ENCODE measurements at places on chromosomes 5 and 9. TPM values are rescaled to one million over a fixed set of nuclear protein-coding genes. Genes with fewer than 3 reads are reported as not detected.

DNA sequence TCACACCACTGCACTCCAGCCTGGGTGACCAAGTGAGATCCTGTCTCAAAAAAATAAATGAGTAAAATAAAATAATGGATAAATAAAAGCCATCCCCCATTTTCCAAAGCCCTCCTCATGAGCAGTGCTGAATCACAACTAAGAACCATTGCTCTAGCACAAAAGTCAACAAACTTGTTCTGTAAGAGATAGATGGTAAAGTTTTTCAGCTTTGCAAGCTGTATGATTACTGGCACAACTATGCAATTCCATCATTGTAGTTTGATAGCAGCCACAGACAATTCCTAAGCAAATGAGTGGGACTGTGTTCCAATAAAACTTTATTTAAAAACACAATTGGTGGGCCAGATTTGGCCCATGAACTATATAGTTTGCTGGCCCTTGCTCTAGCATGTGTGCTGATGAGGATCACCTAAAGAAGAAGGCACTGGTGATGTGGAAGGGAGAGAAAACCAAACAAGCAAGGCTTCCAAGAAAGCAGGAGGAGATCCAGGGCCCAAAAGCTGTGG, 64.6 kb downstream of the NEURL1B start:
- no peaks in the 10 kb centered on the region for H3K36me3 ChIP-seq
- H3K4me1 ChIP-seq, result peaks cover 5% of the 10 kb centered on the region
- peaks cover 41% of the 10 kb centered on the region for H3K27me3 ChIP-seq

DNA sequence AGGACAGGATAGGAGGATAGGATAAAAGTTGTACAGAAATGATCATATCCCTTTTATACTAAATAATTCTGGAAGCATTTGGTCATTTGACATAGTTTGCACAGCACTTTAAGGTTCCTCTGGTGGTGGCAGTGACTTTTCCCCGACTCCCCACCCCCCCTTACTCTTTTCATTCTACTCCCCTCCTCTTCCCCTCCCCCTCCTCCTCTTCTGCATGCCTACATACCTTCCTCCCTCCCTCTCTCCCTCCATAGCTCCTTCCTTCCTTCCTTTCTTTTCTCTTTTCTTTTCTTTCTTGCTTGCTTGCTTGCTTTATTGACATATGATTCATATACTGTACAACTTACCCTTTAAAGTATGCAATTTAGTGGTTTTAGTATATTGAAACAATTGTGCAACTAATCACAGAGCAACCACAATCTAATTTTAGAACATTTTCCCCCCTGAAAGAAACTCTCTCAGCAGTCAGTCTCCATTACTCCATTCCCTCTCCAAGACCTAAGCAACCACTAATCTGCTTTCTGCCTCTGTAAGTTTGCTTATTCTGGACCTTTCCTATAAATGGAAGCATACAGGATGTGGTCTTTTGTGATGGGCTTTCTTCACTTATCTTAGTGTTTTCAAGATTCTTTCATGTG, 159.0 kb downstream of the HACD4 start:
- H3K27ac ChIP-seq, result no peak overlapping the region
- H3K27me3 ChIP-seq, result no peaks in the 10 kb centered on the region
- DNase-seq, result no peak
- peaks cover 4% of the 10 kb centered on the region for H3K4me1 ChIP-seq

The KCNIP1 gene
- total RNA-seq, result not detected

- no peaks in the 10 kb centered on the region for H3K27me3 ChIP-seq
- H3K36me3 ChIP-seq, result peaks cover 11% of the 10 kb centered on the region
- no peak overlapping the region for H3K4me3 ChIP-seq
- H3K27ac ChIP-seq, result no peak overlapping the region
- peaks cover 27% of the 10 kb centered on the region for H3K4me1 ChIP-seq
- DNase-seq, result no peak
Measured at GRCh38 chr5:151259931-151260330, 6.9 kb downstream of the GM2A start.

- H3K4me3 ChIP-seq, result no peak overlapping the region
- peaks cover 8% of the 10 kb centered on the region for H3K27me3 ChIP-seq
- no peak for DNase-seq
- H3K36me3 ChIP-seq, result no peaks in the 10 kb centered on the region
- no peaks in the 10 kb centered on the region for H3K4me1 ChIP-seq
Measured at GRCh38 chr5:122581629-122582028, 193.3 kb upstream of the SNX2 start.

DNA sequence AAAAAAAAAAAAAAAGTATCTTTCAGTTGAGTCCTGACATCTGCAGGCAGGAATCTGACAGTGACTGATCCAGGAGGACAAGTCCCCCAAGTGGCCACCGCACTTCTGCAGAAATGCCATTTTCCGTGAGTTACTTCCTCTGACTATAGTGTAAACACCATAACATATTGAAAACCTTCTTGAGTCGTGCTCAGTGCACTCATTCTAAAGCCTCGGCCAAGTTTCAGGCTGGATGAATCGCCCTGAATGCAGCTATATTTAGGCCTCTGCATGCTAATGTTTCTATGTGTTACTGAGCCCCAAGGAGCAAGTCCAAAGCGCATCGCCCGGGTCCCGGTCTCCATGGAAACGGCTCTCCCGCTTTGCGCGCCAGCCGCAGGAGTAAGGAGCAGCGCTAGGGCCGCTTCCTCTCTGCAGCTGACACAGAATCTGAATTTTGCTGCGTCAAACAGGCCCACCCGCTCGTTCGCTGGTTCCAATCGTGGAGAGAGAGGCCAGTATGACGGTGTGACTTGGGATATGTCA, 335.4 kb downstream of the MSX2 start:
- peak overlapping the region; percentile 52 for H3K4me3 ChIP-seq
- H3K27ac ChIP-seq, result peak overlapping the region; percentile 28
- peak; percentile 70 for DNase-seq
- no peaks in the 10 kb centered on the region for H3K36me3 ChIP-seq

DNA sequence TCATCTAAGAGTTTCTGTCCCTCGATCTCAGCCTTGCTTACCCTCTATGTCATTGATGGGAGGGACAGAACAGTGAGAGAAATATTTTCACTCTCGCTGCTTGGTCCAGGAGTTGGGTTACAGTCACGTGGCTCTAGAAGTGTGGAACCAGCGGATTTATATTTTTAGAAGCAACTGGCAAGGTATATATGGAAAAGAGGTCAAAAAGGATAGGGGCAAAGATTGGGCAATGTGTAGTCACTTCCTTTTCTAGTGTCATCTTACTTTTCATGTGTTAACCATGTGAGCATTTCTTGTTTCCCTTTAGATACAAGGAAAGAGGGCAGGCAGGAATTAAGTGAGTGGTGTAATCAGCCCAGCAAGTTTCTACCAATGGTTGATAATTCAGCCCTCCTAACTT, 111.5 kb upstream of the ZNF366 start:
- DNase-seq, result no peak
- no peak overlapping the region for H3K27ac ChIP-seq
- H3K4me1 ChIP-seq, result no peaks in the 10 kb centered on the region
- H3K4me3 ChIP-seq, result no peak overlapping the region
- peaks cover 3% of the 10 kb centered on the region for H3K27me3 ChIP-seq

DNA sequence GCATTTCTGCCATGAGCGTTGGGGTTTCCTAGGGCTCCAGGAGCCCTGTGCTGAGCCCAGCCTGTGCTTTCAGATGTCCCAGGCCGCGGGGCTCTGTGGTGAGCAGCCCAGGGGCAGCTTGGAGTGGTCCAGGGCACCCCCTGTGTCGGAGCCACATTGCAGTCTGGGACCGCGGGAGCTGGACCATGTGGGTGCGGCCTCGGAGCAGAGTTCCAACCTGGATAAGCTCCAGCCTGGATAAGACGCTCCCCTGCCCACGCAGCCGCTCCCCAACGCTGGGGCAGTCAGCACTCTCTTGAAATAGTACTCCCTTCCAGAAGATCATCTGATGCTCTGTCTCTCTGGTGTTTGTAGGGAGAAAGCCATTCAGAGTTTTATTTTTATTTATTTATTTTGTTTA, 111.1 kb downstream of the WNK2 start:
- H3K4me3 ChIP-seq, result no peak overlapping the region
- no peaks in the 10 kb centered on the region for H3K36me3 ChIP-seq
- H3K4me1 ChIP-seq, result peaks cover 2% of the 10 kb centered on the region
- H3K27me3 ChIP-seq, result peaks cover 2% of the 10 kb centered on the region

The TTC16 gene
- 0.61 TPM for total RNA-seq

DNA sequence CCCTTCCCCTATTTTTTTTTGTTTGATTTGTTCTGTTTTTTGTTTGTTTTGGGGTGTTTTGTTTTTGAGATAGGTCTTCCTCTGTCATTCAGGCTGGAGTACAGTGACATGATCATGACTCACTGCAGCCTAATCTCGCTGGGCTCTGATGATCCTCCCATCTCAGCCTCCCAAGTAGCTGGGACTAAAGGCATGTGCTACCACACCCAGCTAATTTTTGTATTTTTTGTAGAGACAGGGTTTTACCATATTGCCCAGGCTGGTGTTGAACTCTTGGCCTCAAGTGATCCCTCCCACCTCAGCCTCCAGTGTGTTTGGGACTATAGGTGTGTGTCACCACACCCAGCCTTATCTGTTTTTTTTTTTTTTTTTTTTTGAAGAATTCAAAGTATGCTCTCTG, 605.4 kb downstream of the DNAH5 start:
- H3K4me1 ChIP-seq, result no peaks in the 10 kb centered on the region
- H3K27me3 ChIP-seq, result no peaks in the 10 kb centered on the region
- no peak overlapping the region for H3K27ac ChIP-seq
- no peak for DNase-seq
- H3K36me3 ChIP-seq, result no peaks in the 10 kb centered on the region

DNA sequence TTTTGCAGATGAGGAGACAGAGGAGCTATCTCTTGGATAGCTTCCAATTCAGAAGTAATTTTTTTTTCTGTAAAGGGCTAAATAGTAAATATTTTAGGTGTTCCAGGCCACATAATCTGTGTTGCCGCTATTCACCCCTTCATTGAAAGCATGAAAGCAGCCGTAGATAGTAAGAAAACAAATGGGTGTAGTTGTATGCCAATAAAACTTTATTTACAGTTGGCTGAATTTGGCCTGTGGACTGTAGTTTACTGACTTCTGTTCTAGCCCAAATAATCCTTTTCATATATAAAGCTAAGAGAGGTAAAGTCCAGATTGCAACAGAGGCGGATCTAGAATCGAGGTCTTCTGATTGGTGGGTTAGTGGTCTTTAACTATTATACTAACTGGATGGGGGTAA, 128.9 kb downstream of the SLF1 start:
- peaks cover 15% of the 10 kb centered on the region for H3K4me1 ChIP-seq
- H3K27ac ChIP-seq, result no peak overlapping the region
- no peaks in the 10 kb centered on the region for H3K36me3 ChIP-seq
- no peak overlapping the region for H3K4me3 ChIP-seq

The CAVIN4 gene
- total RNA-seq, result 0.07 TPM

The SLC1A1 gene
- total RNA-seq, result not detected

The SPATA31C1 gene
- total RNA-seq, result not detected

DNA sequence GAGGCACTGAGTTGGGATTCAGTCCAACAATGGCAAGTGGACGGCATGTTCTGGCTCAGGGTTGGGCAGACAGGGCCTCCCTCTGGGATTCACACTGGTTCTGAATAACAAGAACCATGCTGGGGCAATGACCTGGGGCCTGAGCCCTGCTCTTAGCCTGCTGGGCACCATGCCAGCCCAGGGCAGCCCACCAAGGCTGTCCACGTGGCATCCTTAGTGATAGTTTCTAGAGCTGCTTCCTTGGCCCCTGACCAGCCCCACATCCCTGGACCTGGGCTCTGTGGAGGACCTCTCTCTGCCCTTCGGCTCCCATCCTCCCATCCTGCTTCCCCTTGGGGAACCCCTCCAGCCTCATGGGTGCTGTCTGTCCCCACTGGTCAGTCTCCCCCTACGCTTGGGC, 22.3 kb upstream of the OLFM1 start:
- no peaks in the 10 kb centered on the region for H3K36me3 ChIP-seq
- no peak overlapping the region for H3K4me3 ChIP-seq
- no peak overlapping the region for H3K27ac ChIP-seq
- DNase-seq, result no peak
- peaks cover 17% of the 10 kb centered on the region for H3K27me3 ChIP-seq

The C1QTNF3 gene
- total RNA-seq, result 2.5 TPM

Measured in activated CD4-positive, alpha-beta memory T cell treated with anti-CD3 and anti-CD28 coated beads for 36 hours (primary cell).